ENCODE measurements at places on chromosomes 3 and 15.

- no peak for DNase-seq
Observed at GRCh38 chr3:71341721-71342120, 241.8 kb downstream of the FOXP1 start.

DNA sequence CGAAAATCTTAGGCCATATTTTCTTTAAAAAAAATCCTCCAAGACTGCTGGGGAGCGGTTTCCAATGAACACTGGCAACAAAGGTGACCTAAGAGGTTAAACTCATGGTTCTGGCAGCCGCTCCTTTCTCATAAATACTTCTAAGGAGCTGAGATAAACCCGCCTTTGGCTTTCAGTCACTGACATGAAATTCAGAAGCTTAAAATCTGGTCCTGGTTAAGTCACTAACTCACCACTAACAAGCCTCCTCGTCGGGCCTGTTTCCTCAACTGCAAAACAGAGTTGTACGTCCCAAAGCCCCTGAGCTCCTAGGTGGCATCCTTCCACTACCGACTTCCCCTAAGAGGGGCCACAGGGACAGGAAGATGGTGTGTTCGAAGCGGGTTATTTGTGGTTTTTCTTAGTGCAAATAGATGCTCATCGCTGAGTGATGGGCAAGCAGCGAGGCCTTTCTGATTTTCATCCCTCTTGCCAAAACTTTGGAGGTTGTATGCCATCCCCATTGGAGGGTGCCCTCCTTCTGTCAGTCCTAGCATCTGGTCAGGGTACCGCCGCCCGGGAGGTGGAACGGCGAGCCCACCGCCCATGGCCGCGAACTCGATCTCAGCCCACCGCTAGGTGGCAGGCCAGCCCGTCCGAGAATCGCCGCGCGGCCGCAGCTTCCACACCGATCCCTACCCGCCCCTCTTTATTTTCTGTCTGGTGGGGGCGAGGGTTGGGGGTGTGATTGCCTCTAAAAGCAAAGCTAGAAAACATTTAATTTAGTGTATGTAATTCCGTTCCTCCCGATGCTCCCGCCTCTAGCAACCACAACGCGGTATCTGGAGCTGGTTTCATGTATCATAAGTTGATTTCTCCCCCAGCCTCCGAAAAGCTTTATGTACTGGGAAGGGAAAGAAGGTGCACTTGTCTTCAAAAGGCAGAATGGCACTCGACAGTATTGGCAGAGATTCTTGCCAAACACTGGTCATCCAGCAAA is 4.6 kb downstream of the BCL6 start:
- no peak for DNase-seq

DNA sequence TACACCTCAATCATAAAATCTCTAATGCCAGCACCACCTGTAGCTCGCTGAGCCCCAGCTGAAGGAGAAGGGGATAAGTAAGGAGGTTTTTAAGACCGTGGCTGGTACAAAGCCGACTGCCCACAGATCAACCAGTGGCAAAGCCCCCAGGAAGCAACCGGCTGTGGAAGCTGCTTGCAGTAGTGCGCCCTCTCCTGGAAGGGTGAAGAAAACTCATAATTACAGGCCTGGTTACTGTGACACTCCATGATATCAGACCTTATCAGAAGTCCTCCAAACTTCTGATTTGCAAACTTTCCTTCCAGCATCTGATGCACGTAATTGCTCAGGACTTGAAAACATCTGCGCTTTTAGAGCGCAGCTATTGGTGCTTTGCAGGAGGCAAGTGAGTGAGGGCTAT is 63.1 kb upstream of the MCTP2 start:
- no peak for DNase-seq

GRCh38 chr15:39381517-39381916 is 199.4 kb upstream of the THBS1 start:
- DNase-seq: no peak

DNA sequence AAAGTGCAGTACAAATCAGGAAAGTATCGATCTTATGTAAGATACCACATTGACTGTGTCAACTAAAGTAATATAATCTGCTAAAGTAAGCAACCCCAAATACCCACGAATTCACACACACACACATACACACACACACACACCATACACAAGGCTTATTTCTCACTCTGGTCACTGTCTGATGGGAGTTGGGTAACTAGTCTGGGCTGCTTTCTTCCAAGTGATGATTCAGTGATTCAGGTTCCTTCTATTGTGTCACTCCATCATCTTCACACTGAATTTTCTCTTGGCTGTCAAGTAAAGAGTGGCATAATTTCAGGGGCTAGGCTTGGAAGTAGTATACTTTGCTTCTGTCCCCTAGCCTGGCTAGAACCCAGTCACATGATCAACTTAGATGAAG is 104.8 kb upstream of the CCDC54 start:
- DNase-seq: no peak

DNA sequence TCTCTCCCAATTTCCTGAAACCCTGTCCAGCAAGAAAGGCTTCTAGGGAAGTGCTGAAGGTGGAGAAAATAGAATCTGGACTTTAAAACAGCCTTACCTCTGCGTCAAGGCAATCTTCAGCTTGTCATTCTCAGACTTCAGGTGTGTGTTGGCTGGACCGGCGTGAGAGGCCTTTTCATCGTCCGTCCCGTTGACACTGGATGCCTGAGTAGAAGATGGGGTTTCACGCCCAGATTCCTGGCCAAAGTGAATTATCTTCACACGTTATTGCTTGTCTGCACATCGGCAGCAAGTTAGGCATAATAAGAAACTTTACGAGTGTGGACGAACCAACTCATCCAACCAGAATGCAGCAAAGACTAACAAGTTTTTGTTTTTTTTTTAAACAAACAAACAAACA is 49.5 kb downstream of the WHAMM start:
- DNase-seq: no peak

- DNase-seq: no peak
Observed at GRCh38 chr3:155086051-155086450, 5.9 kb downstream of the MME start.

DNA sequence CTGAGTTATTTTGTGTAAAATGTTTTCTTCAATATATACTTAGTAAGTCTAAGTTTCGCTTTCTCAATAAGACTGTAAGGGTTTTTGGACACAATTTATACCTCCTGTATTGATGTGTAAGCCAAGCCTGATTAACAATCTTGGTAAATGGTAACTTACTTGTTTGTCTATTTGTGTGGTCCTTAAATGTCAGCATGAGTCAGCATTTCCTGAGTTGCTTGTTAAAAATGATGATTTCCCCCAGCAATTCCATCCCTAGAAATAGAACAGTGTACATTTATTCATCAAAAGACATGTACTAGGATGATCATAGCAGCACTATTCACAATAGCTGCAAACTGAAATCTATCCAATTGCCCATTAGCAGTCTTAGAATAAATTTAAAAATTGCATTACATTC is 53.4 kb upstream of the LRIG1 start:
- no peak for DNase-seq

DNA sequence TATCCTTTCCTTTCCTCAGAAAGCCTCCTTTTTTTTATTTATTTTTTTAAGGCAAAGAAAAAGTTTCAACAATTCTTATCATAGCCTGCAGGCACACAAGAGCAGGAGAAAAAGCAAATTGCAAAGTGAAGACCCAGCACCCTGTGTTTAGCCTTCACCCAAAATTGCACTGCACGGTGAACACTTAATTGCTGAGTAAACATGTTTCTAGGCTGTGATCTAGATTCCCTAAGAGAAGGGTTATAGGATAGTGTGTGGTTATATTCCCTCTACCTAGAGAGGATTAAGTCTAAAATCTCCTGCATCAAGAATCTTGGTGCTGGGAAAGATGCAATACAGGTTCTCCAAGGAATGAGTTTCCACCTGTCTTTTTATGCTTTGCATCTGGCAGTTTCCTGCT is 70.2 kb upstream of the BFSP2 start:
- peak; percentile 8 for DNase-seq

GRCh38 chr15:29883126-29883525 is 60.9 kb upstream of the TJP1 start:
- DNase-seq: no peak

DNA sequence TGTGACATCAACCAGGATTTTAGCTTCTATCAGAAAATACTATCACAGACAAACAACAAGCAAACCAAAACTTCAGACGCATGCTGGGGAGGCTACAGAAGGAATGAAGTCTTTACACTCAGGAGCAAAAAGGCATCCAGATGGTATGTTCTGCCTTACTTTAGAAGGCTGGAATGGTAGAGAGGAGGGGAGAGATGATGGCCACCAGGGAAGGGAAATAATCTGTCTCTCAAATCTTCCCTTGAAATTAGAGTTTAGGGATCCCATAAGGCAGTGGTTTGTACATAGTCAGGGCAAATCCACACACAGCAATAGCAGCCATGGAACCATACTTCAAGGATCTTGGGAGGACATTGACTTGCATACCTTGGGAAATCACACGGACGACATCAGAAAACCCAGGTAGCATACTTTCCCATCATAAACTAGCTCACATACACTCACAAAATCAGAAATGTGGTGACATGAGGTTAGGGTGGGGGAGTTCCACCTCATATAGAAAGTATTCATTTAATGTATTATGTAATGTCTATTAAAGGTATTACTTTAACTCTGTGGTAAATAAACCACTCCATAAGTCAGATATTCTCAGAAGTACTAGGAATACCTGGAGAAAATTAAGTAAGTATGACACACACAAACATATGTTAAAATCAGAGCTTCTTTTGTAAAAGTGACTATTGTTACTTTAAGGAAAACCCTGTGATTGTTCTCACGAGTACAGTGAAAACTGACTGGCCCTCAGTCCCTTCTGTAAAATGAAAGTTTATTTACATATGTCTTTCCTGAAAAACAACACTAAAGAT is 9.4 kb downstream of the BTLA start:
- no peak for DNase-seq

DNA sequence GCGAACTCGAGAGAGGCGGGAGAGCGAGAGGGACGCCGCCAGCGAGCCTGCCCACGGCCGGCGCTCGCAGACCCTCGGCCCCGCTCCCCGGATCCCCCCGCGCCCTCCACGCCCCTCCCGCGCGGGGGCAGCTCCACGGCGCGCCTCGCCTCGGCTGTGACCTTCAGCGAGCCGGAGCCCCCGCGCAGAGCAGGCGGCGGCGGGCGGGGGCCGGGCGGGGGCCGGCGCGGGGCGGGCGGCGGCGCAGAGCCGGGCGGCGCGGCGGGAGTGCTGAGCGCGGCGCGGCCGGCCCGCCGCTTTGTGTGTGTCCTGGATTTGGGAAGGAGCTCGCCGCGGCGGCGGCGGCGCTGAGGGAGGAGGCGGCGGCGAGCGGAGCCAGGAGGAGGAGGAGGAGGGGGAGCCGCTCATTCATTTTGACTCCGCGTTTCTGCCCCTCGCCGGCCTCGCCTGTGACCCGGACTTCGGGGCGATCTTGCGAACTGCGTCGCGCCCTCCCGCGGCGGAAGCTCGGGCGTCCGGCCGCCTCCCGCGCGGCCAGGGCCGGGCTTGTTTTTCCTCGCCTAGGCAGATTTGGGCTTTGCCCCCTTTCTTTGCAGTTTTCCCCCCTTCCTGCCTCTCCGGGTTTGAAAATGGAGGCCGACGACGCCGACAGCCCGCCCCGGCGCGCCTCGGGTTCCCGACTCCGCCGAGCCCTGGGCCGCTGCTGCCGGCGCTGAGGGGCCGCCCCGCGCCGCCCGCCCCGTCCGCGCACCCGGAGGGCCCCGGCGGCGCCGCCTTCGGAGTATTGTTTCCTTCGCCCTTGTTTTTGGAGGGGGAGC is 524 bp downstream of the IGF1R start:
- no peak for DNase-seq

- no peak for DNase-seq
Observed at GRCh38 chr15:81880314-81880713, 165.5 kb downstream of the MEX3B start.

- DNase-seq: no peak
Observed at GRCh38 chr3:173869766-173870165, 472.2 kb downstream of the NLGN1 start.

GRCh38 chr3:98650971-98651779 is 57.8 kb upstream of the CPOX start:
- no peak for DNase-seq

DNA sequence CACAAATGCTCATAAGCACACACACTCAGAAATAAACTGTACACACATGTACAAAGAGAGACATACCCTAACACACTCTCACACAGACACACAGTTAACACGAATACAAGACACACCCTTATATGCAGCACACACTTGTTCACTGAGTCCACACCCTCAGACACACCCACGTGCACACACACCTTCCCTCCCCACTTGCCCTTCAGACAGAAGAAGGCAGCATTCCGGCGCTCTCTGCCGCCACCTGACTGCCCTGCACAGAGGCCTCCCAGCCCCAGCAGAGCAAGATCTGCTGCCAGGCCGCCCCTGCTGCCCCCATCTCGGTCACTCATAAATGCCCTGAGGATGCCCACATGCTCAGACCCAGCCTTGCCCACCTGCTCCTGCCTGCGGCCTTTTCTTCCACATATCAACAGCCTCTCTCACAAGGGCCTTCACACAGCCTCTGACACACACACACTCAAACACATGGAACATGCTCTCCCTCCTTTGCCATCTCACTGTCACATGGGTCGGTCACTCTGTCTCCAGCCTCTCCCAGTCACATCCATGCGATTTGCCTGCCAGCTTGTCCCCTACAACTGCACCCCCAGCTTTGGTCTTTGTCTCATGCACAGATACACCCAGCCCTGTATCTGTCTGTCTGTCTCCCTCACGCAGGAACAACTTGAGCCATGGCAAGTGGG is 71.1 kb downstream of the EPHB3 start:
- no peak for DNase-seq

DNA sequence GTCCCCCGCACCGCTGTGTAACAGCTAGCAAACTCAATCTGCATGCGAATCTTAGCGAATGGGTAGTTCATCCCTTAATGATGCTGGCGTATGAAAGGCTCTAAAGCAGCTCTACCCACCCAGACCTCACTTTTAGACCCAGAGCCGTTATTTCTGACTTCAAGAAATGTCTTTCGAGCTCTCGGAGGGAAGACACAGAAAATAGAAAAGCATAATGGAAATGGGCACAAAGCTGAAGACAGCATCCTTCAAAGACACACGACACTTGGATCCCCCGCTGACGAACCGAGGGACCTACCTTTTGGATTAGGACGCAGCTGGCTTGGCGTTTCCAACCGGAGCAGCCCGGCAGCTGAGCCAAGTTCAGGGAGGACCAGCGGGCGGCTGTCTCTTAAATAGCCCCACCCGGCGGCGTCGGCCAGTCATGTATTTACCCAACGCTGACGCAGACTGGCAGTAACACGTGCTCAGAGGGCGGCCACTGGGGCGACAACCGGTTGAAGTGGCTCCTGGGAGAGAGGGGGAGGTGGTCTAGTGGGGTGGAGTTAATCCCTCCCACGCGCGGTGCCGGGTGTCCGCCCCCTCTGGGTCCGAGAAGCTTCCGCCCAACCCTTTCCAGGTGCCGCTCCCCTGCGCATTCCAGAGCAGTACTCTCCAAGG is 1.5 kb downstream of the CCK start:
- no peak for DNase-seq

DNA sequence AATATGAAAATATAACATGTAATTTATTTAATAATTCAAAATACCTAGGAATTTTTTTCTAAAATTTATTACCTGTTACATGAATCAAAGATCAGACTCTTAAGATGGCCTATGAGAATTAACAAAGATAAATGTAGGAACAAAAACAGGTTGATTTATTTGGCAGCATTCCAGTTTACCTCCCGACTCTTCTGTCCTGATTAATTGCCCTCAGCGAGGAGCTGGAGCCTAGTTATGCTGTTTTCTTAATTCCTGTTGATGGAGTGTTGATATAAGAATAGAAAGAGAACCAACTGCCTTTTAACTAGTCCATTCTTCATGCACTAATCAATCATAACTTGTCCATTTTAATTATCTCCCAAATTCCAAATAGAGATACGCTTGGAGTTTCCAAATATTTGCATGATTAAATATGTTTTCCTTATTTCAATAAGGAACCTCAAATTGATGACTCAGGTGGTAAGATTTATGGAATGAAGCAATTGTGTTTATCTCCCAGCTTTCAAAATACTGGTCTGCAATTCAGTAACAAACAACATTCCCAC is 10.6 kb upstream of the CPB1 start:
- DNase-seq: peak; percentile 92
